ENCODE measurements at places on chromosomes 3 and 15. TPM values are rescaled to one million over a fixed set of nuclear protein-coding genes. Genes with fewer than 3 reads are reported as not detected.

Gene CDHR4
- not detected for total RNA-seq

Gene THRB
- total RNA-seq = 25.3 TPM

DNA sequence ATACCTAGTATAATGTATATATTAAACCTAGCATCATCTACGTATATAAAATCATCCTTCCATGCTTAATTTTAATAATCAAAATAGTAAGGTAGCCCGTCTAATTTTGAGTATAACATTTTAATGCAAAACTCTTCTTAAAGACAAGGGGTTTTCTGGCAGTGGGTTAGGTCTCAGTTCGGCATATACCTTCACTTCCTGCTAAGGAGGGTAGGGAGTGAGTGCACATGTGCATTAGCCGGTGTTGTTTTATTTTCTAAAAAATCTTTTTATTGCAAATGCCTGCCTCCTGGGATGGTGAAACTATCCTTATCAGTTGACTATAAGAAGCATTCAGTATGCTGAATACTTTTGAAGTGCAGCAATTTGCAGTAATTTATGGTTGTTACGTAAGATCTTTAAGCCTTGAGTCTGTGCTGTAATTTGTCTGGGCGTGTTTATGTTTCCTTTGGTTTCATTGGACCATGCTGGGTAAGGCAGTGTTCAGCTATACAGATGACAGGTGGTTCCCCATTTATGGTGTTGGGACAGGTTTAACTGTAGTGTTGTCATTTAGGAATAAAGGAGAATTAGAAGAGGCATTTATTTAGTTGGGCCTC is 11.7 kb downstream of the ARHGEF26 start:
- H3K4me1 ChIP-seq = no peaks in the 10 kb centered on the region
- no peak overlapping the region for H3K27ac ChIP-seq
- H3K27me3 ChIP-seq = no peaks in the 10 kb centered on the region
- DNase-seq = no peak

GRCh38 chr15:90270502-90271150 is 5.2 kb downstream of the NGRN start:
- peak overlapping the region; percentile 5 for H3K4me3 ChIP-seq
- peak; percentile 75 for DNase-seq
- H3K27me3 ChIP-seq = no peaks in the 10 kb centered on the region
- H3K4me1 ChIP-seq = peaks cover 63% of the 10 kb centered on the region

GRCh38 chr15:81016489-81017068 is 15.9 kb downstream of the TLNRD1 start:
- no peaks in the 10 kb centered on the region for H3K27me3 ChIP-seq
- H3K4me3 ChIP-seq = no peak overlapping the region
- no peak for DNase-seq
- H3K36me3 ChIP-seq = no peaks in the 10 kb centered on the region

DNA sequence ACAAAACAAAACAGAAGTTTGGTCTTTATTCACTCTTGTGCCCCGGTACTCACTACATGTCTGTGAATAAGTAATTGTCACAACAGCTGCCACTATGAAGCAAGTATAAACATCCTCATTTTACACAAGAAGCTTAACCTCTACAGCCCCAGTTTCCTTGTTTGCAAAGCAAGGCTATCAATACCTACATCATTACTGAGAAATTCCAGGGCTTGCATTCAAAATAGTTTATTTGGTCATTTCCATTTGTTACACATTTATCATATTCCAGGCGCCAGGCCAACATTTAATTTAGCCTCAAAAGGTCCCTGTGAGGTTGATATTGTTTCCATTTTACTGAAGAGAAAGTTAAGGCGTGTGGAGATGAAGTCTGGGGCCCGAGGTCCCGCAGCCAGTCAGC is 161.4 kb upstream of the LRTM1 start:
- H3K4me3 ChIP-seq = no peak overlapping the region
- no peaks in the 10 kb centered on the region for H3K4me1 ChIP-seq
- DNase-seq = no peak
- H3K27me3 ChIP-seq = no peaks in the 10 kb centered on the region
- no peaks in the 10 kb centered on the region for H3K36me3 ChIP-seq
- no peak overlapping the region for H3K27ac ChIP-seq

DNA sequence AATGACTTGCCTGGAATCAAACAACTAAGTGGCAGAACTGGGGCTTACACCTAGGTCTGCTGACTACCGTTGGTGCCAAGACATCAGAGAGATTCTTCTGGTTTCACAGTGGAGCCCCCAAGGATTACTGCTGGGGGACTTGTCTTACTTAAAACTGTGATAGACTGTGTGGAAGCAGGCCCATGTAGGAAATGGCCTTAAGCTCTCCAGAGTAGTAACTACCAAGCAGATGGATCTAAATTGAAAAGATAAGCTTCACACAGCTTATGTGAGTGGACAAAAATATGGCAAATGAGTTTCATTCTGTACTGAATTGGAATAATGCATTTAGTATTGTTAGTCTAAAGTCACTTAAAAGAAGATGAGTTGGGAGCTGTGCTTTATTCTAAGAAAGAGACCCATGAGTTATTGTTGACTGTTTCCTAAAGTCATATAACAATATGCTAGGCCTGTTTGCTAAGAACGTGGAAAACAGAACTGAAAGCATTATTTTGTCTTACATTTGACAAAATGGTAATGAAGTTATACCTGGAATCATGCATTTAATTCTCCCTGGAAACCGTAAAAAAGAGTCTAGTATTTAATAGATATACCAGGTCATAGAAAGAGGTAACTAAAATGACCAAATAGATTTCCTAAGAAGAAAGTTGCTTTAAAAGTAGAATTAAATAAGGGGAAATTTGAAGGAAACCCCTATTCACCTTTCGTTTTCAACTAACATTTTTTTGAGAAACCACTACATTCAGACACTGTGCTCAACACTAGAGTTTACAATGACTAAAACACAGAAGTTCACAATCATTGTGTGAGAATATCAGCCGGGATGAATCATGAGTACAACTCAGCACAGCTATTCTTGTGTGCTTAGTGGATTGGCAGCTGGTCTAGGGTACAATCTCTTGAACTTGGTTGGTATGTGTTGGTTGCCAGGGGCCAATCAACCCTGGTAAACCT is 13.0 kb upstream of the MAPK6 start:
- no peak for DNase-seq
- no peaks in the 10 kb centered on the region for H3K27me3 ChIP-seq
- no peak overlapping the region for H3K27ac ChIP-seq
- no peak overlapping the region for H3K4me3 ChIP-seq
- no peaks in the 10 kb centered on the region for H3K36me3 ChIP-seq
- H3K4me1 ChIP-seq = peaks cover 20% of the 10 kb centered on the region

DNA sequence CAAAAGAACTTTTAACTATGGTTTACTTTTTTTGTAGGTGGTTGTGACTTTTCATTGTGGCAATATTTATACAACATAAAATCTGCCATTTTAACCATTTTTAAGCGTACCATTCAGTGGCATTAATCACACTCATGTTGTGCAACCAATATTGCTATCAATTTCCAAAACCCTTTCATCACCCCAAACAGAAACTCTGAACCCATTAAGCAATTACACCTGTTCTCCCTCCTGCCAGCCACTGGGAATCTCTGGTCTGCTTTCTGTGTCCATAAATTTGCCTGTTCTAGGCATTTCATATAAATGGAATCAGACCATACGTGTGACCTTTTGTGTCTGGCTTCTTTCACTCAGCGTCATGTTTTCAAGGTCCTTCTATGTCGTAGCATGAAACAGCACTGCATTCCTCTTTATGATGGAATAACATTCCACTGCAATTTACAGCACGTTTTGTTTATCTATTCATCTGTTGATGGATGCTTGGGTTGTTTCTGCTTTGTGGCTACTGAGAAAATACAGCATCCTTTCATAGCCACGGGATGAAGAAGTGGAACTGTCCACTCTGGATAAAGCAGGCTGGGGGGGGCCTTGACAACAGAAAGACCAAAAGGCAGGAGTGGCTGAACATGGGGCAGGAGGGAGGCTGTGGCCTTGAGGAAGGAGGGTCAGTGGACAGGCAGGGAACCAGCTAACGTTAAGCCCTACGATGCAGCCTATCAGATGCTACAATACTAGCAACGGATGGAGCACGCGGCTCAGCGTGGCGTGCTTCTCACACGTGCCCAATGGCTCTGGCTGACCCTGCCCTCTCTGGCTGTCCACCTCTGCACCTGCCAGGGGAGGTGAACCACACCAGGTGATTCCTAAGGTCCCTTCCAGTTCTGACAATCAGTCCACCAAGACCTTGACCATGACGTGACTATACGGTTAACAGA is 110.9 kb downstream of the SEC22A start:
- H3K4me3 ChIP-seq = no peak overlapping the region
- no peaks in the 10 kb centered on the region for H3K4me1 ChIP-seq
- DNase-seq = no peak
- no peaks in the 10 kb centered on the region for H3K27me3 ChIP-seq
- H3K27ac ChIP-seq = no peak overlapping the region

GRCh38 chr15:60964527-60964926 is 264.6 kb downstream of the RORA start:
- no peaks in the 10 kb centered on the region for H3K36me3 ChIP-seq
- H3K27me3 ChIP-seq = no peaks in the 10 kb centered on the region
- H3K4me1 ChIP-seq = peaks cover 37% of the 10 kb centered on the region
- peak; percentile 78 for DNase-seq
- no peak overlapping the region for H3K27ac ChIP-seq

DNA sequence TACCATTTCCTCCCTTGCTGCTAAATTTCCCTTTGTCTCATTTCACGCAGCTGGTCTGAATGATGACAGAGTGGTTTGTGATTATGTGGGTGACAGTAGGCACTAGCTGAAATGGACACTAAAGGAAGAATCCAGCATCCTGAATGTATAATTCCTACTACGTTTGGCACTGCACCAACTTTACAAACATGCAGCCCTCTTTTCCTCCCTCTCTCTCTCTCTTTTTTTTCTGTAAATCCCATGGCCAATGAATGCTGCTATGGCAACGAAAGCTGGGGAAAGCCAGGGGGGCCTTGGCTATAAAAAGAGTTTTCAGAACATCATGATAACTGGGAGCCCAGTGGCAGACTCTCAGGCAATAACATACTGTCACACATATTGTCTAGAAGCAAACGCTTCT is 367.2 kb upstream of the AGTR1 start:
- H3K27me3 ChIP-seq = no peaks in the 10 kb centered on the region
- H3K27ac ChIP-seq = no peak overlapping the region
- no peak for DNase-seq
- no peaks in the 10 kb centered on the region for H3K36me3 ChIP-seq

DNA sequence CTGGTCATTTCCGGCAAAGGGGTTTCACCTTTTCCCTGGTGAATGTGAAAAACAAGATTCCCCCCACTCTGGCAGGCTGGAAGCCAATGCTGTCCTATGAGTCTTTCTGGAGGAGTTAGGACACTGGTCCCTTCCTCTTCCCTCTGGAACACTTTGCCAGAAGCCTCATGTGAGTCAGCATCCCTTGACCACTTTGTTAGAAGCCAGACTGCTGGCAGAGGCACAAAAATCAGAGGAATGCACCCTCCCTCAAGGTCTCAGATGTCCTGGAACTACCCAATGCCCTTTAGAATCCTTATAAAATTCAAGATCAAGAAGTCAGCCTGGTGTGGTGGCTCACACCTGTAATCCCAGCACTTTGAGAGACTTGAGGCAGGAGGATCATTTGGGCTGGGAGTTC is 26.6 kb downstream of the ITGB5 start:
- DNase-seq = peak; percentile 87
- no peak overlapping the region for H3K4me3 ChIP-seq
- peak overlapping the region; percentile 53 for H3K27ac ChIP-seq

DNA sequence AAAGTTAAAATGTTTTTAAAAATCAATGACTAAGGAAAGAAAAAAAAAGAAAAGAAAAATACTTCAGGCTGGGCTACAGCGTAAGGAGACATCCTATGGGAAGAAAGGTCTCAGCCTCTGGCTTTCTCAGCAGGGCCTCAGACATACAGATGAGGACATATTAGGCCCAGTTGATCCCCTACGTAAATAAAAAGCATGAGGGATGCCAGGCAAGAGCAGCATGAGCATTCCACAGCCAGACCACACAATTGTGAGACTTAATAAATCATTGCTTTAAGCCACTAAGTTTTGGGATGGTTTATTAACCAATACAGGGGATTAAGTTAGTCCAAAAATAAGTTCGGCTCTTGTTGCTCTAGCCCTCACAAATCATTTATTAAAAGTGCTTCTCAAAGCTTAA is 394.1 kb upstream of the NECTIN3 start:
- DNase-seq = no peak
- no peaks in the 10 kb centered on the region for H3K36me3 ChIP-seq
- H3K27ac ChIP-seq = no peak overlapping the region
- no peak overlapping the region for H3K4me3 ChIP-seq
- no peaks in the 10 kb centered on the region for H3K4me1 ChIP-seq

- H3K4me1 ChIP-seq = no peaks in the 10 kb centered on the region
- no peaks in the 10 kb centered on the region for H3K36me3 ChIP-seq
- no peaks in the 10 kb centered on the region for H3K27me3 ChIP-seq
- H3K27ac ChIP-seq = no peak overlapping the region
Observed at GRCh38 chr15:65796610-65797078, 4.6 kb upstream of the DENND4A start.

DNA sequence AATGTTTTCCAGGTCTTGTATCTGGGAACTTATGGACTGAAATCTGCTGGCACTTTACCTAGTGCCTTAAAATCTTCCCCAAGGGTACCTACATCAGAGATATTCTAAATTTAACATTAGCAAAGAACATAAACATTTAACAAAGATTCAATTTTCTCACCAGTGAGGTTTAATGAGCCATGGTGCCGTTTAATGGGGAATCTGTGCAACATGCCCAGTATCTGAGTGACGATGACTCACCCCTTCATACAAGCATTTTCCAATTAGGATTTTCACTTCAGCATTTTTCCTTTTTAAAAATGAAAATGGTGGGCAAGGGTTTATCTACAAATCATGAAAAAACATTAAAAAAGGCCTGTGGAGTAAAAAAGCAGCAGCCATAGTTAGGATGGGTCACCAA is 189.4 kb downstream of the SLC9A9 start:
- H3K36me3 ChIP-seq = no peaks in the 10 kb centered on the region
- no peak overlapping the region for H3K4me3 ChIP-seq
- no peak for DNase-seq

- H3K4me1 ChIP-seq = no peaks in the 10 kb centered on the region
- no peak overlapping the region for H3K27ac ChIP-seq
- H3K4me3 ChIP-seq = no peak overlapping the region
- no peaks in the 10 kb centered on the region for H3K36me3 ChIP-seq
- no peaks in the 10 kb centered on the region for H3K27me3 ChIP-seq
- no peak for DNase-seq
Observed at GRCh38 chr3:174951034-174951433, 91.9 kb downstream of the NAALADL2 start.

- no peaks in the 10 kb centered on the region for H3K27me3 ChIP-seq
- no peak overlapping the region for H3K27ac ChIP-seq
- peaks cover 14% of the 10 kb centered on the region for H3K4me1 ChIP-seq
- H3K4me3 ChIP-seq = no peak overlapping the region
- no peaks in the 10 kb centered on the region for H3K36me3 ChIP-seq
Observed at GRCh38 chr3:114939920-114940319, 207.2 kb downstream of the ZBTB20 start.

GRCh38 chr15:90211009-90211408 is 9.9 kb downstream of the SEMA4B start:
- DNase-seq = no peak
- H3K27me3 ChIP-seq = no peaks in the 10 kb centered on the region
- no peak overlapping the region for H3K27ac ChIP-seq
- H3K36me3 ChIP-seq = no peaks in the 10 kb centered on the region
- H3K4me3 ChIP-seq = no peak overlapping the region
- no peaks in the 10 kb centered on the region for H3K4me1 ChIP-seq

- no peak overlapping the region for H3K4me3 ChIP-seq
Observed at GRCh38 chr3:97575742-97576141, 188.8 kb upstream of the ARL6 start.

Data from gastrocnemius medialis (tissue), 4 donors.